GM23248 (cell line): ENCODE measurements at places on chromosomes 1 and 21. TPM values are rescaled to one million over a fixed set of nuclear protein-coding genes. Genes with fewer than 3 reads are reported as not detected.

Gene ADAMTS5
- total RNA-seq, result 9.6 and 11.8 TPM in 2 replicates

Gene CD244
- not detected in 2 replicates for total RNA-seq

Gene SPRR2E
- total RNA-seq, result not detected in 2 replicates

Gene AGT
- not detected in 2 replicates for total RNA-seq

Gene PLEKHA6
- 7.3 and 8.3 TPM in 2 replicates for total RNA-seq

Gene MPL
- not detected in 2 replicates for total RNA-seq

Gene HTR6
- total RNA-seq, result not detected in 2 replicates

Gene PRR9
- total RNA-seq, result not detected in 2 replicates

Gene HES3
- not detected in 2 replicates for total RNA-seq

Gene YTHDF2
- total RNA-seq, result 46.7 and 51.9 TPM in 2 replicates

Gene LIN28A
- total RNA-seq, result not detected in 2 replicates

Gene NAXE
- 51.2 and 68.7 TPM in 2 replicates for total RNA-seq

Gene TEX38
- total RNA-seq, result not detected in 2 replicates

Gene DISC1
- 1.2 and 2.0 TPM in 2 replicates for total RNA-seq

Gene TMEM81
- total RNA-seq, result 0.51 and 2.2 TPM in 2 replicates

Gene GOLT1A
- total RNA-seq, result not detected in 2 replicates

Gene ASTN1
- not detected in 2 replicates for total RNA-seq

Gene BLACAT1
- not detected in 2 replicates for total RNA-seq
